ENCODE measurements at places on chromosomes 2 and 18.
A peak's percentile ranks its signal among the peaks of the same experiment; 100 is the strongest.

DNA sequence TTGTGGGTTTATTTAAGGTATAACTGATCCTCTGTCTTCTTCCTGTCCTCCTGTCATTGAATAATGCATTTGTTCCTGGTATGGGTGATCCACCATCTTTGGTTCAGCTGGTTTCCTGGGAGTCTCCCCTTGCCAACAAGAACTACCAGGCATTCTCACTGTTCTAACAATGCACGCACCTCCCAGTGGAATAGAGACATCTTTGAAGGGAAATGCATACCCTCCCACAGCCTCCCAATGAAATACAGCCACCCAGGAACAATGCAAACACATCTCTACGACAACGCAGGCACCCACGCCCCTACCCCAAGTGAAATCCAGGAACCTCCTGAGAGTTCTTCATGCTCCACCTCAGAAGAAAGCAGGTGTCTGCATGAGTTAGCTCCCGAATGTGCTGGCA is 318.0 kb downstream of the SOX11 start:
- no peak for DNase-seq

- no peak for DNase-seq
These were observed 185.8 kb upstream of the ACVR2A start for GRCh38 chr2:147659051-147659450.

DNA sequence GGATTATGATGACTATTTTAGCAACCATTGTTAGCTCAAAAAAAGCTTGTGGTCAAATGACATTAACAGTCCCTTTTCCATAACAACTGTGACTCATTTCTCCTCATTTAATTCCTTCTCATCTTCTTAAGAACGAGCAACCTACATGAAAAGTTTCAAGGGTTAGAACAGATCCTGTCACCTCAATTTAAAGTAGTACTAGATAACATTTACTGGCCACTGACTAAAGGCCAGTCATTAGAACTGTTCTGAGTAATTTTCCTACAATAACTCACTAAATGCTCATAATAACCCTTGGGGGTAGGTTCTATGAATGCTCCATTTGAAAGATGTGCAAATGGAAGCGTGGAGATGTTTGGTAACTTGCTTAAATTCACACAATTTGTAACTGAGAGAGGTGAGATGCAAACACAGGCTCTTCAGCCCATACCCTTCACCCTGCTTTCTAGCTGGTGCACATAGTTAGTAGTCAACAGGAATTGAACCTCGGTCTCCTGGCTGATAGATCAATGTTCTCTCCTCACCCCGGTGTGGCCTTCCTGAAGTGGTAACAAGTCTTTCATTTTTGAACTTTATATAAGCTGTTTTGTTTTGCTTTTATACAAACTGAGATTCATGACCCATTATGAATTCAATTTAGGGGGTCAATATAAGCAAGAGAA is 212.5 kb downstream of the SETBP1 start:
- no peak for DNase-seq

DNA sequence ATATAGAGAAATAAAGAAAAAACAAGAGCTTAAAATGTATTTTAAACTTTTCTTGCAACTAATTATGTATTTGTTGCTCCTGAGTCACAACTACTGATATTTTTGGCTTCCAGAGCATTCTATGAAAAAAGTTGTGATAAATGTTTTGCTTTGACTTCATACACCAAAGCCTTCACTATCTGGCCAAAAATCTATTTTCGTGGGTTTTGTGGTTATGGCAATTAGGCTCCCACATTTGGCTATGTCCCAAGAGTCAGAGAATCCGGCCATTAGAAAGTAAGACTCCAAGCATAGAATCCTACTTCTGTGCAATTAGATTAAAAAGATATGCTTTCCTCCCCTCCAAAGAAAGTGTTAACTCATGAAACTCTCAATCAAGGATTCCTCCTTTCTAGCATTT is 1456.1 kb upstream of the ACVR2A start:
- no peak for DNase-seq

DNA sequence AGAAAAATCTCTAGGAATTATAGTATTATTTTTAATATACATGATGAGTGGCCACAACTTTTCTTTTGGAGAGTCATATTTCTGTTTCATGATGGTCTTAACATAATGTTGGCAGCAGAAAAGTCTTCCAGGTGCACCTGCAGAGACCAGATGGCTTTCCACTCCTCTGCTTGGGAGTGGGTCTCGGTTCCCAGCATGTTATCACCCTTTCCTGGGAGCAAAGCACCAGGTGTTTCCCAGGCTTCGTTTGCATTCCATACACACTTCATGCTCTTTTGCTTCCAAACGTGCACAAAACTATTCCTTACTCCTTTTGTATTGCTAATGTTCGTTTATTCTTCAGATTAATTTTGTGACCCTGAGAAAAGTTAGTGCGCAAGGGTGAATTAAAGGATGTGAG is 305.2 kb downstream of the CDH2 start:
- DNase-seq: no peak

- no peak for DNase-seq
These were observed 114.1 kb downstream of the PRPF40A start for GRCh38 chr2:152603166-152603565.

GRCh38 chr2:219003267-219003634 is 10.0 kb upstream of the CRYBA2 start:
- DNase-seq: no peak

GRCh38 chr2:182509216-182509615 is 82.4 kb upstream of the PDE1A start:
- no peak for DNase-seq

DNA sequence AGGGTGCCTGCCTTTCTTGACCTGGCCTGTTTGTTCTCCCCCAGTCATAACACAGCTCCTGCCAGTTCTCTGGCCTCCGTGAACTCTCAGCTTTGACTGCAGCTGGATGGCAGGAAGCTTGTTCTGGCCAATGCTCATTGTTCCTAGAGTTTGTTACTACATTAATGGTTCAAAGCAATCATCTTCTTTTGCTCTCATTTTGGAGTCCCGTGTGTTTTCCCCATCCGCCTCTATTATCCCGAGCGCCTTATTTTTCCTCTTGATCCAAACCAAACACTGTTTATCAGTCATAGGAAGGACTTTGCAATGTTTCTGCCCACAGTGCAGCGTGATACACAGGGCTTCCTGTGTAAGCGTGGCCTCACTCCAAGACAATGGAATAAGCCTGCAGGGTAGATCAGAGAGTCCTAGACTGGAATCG is 184.3 kb upstream of the APCDD1 start:
- no peak for DNase-seq

- DNase-seq: no peak
These were observed 214.9 kb downstream of the ALPK2 start for GRCh38 chr18:58413667-58414628.

DNA sequence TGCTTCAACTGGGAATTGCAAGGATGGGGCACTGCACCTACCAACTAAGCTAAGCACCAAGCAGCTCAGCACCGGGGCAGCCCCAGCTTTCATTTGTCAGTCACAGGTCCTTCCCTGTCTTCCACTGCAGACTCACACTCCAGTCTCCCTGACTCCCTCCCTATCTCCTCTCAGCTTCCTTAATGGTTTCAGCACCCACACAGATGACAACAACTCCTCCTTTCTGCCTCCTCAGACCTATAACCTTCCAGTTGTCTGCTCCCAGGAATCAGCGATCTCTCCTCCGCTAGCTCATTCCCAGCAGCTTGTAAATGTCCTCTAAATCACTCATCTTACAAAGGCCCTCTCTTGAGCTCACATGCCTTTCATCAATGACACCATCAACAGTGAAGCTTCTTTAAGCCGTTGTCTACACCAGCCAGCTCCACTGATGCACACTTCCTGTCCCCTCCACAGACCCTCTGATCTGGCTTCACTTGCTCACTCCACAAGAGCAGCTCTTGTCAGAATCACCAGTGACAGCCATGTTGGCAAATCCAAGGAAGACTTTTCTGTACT is 32.1 kb downstream of the CLASP1 start:
- no peak for DNase-seq

- no peak for DNase-seq
These were observed 29.8 kb upstream of the DNMT3A start for GRCh38 chr2:25371253-25372241.

- no peak for DNase-seq
These were observed 818 bp upstream of the CCDC141 start for GRCh38 chr2:179050755-179051154.

GRCh38 chr18:62497190-62497772 is 25.5 kb upstream of the ZCCHC2 start:
- no peak for DNase-seq

DNA sequence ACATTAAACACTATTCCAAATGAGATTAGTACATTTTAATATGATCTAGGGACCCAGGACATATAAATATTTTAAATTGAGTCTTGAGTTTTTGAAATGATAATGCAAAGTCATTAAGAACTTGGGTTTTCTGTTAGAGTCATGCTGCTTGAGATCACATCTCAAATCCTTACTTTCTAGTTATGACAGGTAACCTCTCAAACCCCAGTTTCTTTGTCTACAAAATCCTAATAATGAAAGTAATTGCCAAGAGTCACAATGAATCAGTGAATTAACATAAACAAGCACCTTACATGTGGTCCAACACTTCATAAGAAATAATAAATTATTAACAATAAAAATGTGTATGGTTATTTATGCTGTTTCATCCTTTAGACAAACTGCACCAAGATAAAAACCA is 607.6 kb downstream of the LRP1B start:
- DNase-seq: no peak

DNA sequence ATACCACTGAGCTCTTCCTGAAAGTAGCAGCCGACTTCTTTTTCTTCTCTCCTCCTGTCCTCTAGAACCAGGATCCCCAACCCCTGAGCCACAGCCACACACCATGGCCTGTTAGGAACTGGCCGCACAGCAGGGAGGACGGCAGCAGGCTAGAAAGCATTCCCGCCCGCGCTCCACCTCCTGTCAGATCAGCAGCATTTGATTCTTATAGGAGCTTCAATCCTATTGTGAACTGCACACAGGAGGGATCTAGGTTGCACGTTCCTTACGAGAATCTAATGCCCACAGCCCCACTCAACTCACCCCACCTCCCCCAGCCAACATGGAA is 179.1 kb upstream of the SH3BP4 start:
- DNase-seq: no peak

- DNase-seq: no peak
These were observed 75.3 kb downstream of the MAP3K20 start for GRCh38 chr2:173150963-173151362.

GRCh38 chr2:216596980-216597509 is 36.2 kb upstream of the IGFBP2 start:
- no peak for DNase-seq

DNA sequence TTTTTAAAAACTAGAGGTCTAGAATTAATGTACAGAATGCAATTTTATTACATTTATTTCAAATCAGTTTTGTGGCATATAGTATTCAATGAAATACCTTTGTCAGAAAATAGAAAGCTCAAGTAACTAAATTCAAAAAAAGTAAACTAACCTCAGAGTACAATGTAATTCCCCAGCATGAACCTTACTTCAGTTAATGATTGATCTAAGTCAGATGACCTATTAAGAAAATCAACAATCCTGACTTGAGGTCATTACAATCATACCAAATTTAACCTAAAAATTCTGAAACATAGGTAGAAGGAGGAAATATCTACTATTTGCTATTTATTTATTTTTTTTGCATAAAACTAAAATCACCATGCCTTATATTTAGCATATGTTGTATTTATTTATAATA is 142.9 kb downstream of the CCDC102B start:
- no peak for DNase-seq

GRCh38 chr2:190060626-190061025 is 1.9 kb downstream of the MSTN start:
- no peak for DNase-seq

- peak; percentile 92 for DNase-seq
These were observed 18.0 kb downstream of the GALNT3 start for GRCh38 chr2:165776013-165776412.

GRCh38 chr2:109058191-109058632 is 69.2 kb upstream of the EDAR start:
- no peak for DNase-seq

- DNase-seq: no peak
These were observed 15.2 kb downstream of the KCNJ3 start for GRCh38 chr2:154713675-154714074.

GRCh38 chr2:55891671-55892094 is 31.9 kb downstream of the EFEMP1 start:
- no peak for DNase-seq

GRCh38 chr2:235746257-235746934 is 252.6 kb downstream of the AGAP1 start:
- peak; percentile 62 for DNase-seq

DNA sequence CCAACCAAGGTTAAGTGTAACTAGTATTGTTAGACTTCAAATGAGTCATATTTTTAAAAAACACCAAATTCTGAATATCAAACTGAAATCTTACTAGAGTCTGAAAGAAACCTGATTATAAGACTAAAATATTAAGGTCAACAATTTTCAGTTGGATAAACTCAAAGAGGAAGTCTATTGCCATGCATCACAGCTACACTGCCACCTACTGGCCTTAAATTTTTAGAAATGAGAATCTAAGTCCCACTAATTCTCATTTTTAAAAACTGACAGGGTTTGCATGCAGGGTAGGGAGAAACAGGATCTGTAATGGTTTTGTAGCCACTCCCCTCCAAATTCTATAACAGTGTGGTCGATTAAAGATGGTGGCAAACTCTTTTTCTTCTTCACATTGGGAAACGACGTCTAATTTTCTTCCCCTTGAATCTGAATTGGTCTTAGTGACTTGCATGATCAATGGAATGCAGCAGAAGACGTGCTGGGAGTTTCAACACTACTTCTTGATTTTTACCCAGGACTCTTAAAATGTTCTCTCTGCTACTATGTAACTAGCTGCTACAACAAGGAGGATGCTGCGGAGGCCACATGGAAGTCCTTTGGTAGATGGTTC is 176.1 kb upstream of the SESTD1 start:
- DNase-seq: no peak
